Esophagus squamous epithelium (tissue), 5 donors: ENCODE measurements at places on chromosomes 1 and 21.

DNA sequence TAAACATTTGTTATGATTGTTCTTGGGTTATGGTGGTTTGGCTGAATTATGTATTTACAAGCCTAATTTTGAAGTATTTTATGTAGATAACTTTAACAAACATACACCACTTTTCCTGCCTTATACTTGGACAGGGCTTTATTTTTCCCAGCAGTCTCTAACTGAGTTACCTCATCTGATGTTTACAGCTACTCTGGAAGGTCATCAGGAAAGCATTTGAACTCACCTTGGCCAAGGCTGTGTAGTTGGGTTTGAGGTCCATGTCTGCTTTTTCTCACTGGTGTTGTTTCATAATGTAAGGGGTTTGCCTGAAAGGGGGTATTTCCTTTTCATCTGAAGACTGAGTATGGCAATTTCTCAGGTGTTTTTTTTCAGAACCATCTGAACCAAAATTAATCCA lies 193.5 kb downstream of the RWDD3 start:
- DNase-seq: no peak

GRCh38 chr1:8396786-8397406 lies 79.0 kb downstream of the SLC45A1 start:
- DNase-seq: no peak

DNA sequence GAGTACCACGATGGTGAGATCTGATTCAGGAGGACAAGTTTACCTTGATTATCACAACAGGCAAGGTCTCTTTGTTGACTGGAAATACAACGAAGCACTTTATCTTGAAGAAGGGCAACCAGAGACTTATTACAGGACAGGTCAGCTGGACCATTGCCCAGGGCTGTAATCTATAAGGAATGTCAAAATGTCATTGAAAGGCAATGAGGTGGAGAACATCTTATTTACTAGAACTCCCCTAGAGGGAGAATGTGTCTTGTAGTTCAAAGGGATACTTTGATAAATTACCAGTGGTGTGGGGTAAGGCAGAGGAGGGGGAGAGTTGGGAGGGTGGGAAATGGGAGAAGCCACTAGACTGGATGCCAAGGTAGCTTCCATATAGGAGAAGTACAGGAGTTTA lies 212.3 kb downstream of the NCAM2 start:
- no peak for DNase-seq

- DNase-seq: no peak
These were observed 216.0 kb downstream of the BACH1 start for GRCh38 chr21:29514652-29515247.

DNA sequence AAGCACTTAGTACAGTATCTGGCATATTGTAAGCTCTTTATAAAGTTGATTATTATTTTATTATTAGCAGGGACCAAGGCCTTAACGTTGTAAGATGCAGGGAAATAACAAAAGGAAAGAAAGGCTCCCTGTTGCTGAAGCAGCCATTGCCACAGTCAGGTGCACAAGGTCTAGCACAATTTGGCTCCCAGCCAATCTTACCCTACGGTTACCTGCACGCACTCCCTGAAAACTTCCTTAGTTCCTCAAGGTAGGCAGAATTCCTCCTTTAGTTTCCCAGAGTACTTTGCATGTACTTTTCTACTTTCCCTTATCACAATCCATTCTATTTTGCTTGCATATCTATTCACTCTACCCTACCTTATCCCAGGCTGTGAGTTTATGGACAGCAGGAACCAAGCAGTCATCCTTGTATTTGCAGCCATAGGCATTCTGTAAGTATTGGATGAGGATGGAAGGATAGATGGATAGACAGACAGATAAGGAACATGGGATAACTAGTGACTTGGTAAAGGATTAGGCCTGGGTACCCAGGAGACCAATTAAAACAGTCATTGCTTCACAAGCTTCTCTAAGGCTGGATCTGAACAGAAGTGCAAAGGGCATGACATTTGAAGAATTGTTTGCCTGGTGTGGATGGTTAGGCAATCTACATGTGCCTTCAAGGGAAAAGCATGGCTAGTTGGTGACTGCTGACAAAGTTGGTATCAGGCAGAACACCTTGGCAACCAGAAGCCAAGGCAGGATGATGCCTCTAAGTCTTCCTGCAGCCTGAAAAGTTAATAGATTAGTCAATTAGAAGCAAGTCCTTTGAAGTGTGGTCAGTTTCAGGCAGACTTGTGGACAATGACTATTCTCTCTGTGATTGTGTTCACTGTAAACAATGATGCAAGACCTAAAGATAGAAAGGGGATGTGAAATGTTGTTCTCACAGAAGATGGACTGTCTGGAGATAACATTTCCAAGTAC lies 20.8 kb upstream of the JAK1 start:
- no peak for DNase-seq

GRCh38 chr1:205593967-205594366 lies 37.8 kb downstream of the ELK4 start:
- DNase-seq: no peak

DNA sequence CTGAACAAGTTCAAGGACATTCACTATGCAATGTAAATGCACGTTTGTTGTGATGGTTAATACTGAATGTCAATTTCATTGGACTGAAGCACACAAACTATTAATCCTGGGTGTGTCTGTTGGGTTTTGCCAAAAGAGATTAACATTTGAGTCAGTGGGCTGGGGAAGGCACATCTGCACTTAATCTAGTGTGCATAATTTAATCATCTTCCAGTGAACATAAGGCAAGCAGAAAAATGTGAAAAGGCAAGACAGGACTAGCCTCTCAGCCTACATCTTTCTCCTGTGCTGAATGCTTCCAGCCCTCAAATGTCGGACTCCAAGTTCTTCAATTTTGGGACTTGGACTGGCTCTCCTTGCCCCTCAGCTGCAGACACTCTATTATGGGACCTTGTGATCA lies 40.1 kb downstream of the PRPF38A start:
- no peak for DNase-seq

DNA sequence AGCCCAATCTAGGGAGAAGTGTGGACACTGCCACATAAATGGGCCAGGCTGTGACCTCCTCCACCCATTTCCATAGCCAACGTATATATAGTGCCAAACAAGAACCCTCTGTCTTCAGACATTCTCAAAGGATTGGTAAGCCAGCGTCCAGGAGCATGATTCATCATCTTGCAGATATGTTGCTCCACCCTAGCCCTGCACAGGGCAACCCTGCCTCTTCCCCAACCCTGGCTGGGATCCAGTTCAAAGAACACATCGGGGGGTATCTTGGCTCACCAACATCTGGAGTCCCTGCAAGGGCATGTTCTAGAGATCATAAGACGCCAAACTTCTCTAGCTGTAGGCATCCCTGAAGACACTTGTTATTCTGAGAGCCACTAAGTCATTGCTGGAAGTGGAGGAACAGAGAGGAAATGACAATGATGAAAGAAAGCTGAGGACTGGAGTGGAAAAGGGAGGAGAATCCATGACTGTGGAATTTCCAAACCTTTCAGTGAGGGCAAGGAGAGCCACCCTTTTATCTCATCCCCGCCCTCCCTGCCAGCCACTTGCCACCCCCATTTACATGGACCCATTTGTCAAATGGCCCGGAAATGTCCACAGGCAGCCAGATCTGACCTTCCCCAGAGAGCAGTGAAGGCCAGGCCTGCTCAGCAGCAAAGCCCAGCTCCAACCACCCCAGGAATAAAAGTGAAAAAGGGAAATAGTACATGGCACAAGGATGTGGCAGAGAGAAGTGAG lies 144.1 kb upstream of the CTTNBP2NL start:
- DNase-seq: no peak

GRCh38 chr1:145972580-145972979 lies 8.1 kb downstream of the POLR3GL start:
- no peak for DNase-seq

DNA sequence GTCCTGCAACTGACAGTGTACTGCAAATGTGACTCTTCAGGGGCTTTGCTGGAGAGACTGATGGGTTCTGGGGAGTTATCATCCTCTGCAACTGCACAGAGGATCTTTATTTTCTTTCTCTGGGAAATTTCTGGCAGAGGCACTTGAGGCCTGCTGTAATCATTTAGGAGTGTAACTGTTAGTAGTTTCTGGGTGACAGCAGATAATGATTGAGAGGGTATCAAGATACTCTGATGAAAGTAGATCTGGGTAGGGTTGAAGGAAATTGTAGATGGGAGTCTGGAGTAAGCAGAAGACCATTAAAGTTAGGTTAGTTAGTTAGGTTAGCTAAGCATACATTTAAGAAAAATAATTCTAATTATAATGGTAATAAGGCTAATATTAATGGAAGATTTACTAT lies 11.0 kb upstream of the DDR2 start:
- DNase-seq: no peak
